ENCODE measurements at places on chromosomes 1 and 21.

DNA sequence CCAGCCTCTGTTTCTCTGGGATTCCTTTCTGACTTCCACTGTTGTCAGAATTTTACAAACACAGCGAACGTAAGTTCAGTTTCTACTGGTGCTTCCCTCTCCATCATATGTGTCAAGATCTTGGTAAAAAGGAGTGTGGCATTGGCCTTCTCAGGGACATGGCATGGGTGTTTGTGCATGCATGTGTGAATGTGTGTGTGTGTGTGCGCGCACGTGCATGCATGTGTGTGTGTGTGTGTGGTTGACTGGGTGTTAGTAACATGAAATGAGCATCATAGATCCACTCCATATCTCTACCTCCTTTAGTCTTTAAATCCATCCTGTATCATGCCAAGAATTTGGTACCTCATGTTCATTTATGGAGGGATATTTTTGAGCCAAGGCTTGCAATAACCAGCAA, 411.3 kb downstream of the NPHP4 start:
- DNase-seq = no peak

DNA sequence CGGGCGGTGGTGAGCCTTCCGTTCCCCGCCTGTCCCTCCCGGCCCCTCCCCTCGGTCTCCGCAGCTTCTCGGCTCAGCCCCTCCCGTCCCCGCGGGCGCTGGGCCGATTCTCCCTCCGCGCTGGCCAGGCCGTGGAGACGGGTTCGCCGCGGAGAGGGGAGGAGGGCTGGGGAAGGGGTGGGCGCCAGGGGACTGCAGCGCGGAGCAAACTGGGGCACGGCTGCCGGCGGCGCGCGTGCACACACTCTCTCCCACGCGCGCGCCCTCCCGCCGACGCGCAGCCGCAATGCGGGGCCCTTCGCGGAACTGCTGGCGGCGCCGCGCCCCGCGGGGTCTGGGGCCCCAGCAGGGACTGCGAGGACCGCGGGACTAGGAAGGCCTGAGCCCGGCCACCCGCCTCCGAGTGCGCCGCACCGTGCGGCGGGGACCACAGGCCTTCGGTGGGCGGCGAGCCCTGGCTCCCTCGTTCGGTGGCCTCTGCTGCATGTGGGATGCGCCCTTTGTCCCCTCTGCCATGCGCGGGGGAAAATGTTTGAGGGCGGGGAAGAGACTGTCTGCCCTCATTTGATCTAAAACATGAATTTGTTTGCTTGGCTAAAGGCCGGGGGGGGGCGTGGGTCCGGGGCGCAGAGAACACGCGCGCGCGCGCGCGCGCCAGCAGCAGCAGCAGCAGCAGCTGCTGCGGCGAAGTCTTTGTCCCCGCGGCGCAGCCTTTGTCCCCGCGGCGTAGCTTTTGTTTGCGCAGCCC, 90.7 kb upstream of the VAMP3 start:
- DNase-seq = no peak

DNA sequence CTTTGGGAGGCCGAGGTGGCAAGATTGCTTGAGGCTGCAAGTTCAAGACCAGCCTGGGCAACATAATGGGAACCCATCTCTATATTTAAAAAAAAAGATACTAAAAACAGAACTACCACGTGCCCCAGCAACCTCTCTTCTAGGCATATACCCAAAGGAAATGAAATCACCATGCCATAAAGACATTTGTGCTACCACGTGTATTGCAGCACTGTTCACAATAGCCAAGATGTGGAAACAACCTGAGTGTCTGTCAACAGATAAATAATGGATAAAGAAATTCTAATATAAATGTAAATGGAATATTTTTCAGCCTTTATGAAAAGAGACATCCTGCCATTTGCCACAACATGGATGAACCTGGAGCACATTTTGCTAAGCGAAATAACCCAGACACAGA, 128.6 kb downstream of the PCNX2 start:
- no peak for DNase-seq

DNA sequence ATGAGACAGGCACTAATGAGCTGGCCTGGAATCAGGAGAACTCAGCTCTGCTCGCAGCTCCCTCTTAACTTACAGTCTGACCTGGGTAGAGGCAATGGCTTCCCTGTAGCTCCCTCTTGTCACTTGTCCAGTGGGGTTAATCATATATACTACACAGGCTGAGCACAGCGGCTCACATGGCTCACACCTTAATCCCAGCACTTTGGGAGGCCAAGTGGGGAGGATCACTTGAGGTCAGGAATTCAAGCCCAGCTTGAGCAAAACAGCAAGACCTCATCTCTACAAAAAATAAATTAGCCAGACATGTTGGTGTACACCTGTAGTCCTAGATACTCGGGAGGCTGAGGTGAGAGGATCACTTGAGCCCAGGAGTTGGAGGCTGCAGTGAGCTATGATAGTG, 4.2 kb downstream of the S100A6 start:
- DNase-seq = no peak

GRCh38 chr1:78003882-78004718, 639 bp upstream of the DNAJB4 start:
- DNase-seq = no peak

All from stimulated activated CD4-positive, alpha-beta T cell treated with anti-CD3 and anti-CD28 coated beads, Interleukin-1b, Interleukin-23, amount 100 ng/mL, for 1 hour (primary cell).